Germinal center (tissue), 1 donor: ENCODE measurements at places on chromosomes 4 and X.

DNA sequence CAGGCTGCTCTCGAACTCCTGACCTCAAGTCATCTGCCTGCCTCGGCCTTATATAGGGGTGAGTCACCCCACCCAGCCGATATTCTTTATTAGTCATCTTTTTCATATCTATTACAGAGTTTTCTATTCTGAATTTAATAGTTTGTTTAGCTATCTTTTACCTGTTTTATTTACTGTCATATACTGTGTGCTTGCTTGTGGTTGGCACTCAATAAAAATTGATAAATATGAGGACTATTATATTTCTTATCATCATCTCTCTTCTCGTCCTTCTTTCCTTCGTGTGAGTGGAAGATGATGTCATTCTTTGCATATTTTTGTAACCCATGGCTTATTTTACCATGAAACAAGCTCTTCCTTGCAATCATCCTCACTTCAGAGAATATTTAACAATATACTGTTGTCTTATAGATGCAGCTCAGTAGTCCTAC, 265.5 kb downstream of the ARHGAP24 start:
- no peak for DNase-seq

- DNase-seq = no peak
These were observed 89.5 kb downstream of the PTTG2 start for GRCh38 chr4:38049545-38050170.

GRCh38 chr4:143282211-143282707, 54.4 kb upstream of the GAB1 start:
- no peak for DNase-seq

GRCh38 chrX:37871626-37872302, 24.4 kb upstream of the DYNLT3 start:
- no peak for DNase-seq

GRCh38 chr4:146510942-146511341, 10.8 kb downstream of the SLC10A7 start:
- DNase-seq = no peak

DNA sequence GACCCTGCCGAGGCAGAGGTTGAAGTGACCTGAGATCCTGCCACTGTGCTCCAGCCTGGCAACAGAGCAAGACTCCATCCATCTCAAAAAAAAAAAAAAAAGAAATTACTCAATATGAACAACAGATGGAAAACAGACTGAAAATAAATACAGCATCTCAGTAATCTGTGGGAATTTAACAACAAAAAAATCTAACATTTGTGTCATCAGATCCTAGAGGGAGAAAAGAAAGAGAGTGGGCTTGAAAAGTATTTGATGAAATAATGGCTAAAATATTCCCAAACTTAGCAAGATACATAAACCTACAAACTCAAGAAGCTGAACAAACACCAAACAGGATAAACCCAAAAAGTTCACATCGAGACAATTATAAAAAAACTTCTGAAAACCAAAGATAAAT, 84.7 kb downstream of the CENPC start:
- DNase-seq = no peak

DNA sequence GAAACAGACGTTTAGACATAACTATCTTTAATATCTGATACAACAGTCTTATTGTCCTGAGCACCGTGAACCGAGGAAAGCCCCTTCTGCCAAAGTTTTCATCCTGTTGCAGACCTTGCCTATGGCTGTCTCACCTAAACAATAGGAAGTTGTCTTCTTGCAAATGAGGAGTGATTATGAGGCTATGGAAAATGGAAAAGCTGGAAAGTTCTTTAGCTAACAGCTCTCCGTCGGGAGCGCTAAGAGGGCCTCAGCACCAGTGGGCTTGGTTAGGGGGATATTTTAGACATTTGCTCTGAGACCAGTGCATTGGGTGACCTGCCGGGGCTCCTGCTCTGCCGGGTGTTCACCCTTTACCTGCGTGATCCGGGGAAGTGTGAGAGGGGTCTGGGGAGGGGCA, 28.4 kb downstream of the TMEM131L start:
- DNase-seq = no peak

DNA sequence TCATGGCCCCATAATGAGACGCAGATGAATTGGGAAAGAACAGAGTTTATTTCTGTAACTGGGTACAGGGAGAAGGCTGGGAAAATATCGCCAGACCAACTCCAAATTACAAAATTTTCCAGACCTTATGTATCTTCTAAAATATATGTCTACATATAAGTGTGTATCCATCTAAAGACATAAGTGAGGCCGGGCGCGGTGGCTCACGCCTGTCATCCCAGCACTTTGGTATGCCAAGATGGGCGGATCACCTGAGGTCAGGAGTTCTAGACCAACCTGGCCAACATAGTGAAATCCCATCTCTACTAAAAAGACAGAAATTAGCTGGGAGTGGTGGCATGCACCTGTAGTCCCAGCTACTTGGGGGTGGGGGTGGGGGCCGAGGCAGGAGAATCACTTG, 11.7 kb upstream of the DHRSX start:
- no peak for DNase-seq

GRCh38 chr4:108384544-108384943, 215.8 kb upstream of the LEF1 start:
- DNase-seq = no peak

DNA sequence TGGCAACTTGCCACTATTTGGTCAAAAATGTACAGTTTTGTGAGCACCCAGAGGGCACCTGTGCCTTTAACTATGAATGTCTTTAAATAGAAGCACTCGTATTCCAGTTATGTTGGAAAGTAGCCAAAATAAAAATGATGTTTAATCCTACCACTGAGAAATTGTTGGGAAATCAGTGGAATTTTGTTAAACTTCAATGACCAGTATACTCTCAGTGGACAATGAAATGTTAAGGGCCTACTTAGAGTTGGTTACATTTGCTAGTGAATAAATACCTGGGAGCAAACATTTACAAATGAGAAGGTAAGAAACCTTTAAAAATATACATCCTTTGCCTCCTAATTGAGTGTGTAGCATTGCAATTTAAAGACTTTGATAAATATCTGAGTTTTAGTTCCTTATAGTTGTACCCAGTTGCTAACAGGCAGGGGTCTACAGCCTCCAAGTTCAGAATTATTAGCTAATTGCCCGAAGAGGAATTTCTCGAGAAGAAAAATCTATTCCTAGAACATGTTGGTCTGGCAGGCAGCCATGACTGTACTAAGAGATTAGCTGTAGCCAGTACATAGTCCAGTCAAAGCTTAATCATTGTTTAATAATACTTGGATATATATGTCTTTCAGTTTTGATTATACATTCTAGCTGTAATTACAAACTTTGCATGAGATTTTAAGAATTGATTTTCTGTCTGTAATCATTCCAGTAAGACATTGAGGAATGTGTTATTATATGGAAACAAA, 93.2 kb downstream of the IL1RAPL2 start:
- DNase-seq = no peak

DNA sequence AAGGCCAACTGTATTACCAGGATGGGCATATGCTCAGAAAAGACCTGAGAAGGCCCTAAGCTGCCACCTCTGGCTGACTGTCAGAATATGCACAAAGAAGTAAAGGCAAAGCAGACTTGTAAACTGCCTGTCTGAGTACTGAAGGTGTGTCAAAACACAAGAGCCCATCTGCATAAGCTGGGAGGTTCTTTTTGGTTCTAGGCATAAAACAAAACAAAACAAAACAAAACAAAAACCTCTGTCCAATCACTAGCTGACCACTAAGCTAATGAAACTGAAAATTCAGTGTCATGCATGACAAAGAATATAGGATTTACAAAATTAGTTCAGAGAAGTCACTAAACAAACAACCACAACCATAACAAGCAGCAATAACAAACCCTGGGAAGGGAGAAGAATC, 20.6 kb downstream of the SH3D19 start:
- DNase-seq = no peak

DNA sequence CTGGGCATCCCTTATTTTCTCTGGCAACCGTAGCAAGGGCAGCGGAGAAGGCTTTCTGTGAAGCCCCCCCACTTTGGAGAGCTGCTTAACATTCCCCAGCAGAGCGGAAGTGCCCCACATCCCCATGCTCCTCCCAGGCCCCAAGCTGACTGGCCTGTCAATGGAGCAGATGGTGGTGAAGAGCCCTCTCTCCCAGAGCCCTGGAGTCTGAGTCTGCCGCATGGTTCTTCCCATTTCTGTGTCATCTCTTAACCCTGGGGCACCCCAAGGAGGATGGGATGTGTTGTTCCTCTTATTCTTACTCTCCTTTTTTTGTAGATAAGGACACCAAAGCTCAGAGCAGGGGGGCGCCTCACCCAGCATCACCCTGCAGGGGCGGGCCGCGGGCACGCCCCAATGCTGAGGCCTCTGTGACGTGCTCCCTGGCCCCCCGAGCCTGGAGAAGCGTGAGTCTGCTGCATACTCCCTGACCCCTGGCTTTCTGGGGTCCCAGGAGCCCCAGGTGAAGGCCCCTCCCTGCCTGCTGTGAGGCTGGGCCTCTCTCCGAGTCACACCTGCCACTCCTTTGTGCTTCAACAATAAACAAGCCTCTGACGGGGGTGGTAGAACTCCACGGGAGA, 35.9 kb downstream of the ADRA2C start:
- DNase-seq = no peak

DNA sequence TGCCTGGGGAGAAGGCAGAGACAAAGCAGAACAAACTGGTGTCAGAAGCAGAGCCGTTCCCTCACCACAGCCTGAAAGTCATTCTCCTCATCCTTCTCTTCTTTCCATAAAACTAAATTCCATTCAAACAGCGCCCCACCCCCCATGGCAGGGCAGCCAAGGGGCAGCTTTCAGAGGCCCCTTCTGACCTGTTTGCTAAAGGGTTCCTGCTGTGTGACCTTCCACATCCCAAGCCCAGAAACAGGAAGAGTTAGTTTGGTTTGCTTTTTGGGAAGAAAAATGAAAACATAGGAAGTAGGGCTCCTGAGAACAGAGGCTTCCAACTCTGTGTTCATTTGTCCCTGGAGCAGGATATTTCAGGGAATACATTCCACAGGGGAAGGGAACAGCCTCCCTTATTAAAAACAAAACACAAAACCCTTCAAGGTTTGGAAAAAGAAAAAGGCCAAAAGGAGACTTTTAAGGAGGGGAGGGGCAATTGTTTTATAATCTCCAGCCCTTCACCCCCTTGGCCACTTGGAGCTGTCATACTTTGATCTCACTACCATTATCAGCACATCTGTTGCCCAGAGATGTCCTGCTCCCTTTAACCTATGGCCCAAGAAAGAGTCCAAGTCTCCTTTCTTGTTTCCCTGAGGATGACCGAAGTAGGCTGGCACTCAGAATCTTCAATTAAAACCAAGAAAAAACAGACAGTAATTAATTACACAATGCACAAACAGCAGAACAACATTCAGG, 25.3 kb downstream of the STARD8 start:
- DNase-seq = no peak

DNA sequence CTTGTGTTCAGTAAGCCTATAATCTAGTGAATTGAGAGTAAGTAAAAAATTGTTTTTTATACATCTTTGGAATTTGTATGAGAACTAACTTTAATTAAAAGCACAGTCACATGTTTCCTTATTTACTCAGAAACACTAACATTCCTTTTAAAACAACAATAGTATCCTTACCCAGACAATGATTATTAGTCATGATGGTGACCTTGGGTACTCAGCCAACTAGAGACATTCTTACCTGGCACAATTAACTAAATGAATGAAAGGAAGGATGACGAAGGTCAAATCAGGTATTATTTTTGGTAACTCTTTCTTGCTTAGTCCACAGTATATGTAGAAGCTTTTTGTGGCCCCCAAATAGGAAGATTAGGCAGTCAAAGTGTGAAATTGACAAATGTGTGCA, 901.0 kb downstream of the FAT4 start:
- no peak for DNase-seq

DNA sequence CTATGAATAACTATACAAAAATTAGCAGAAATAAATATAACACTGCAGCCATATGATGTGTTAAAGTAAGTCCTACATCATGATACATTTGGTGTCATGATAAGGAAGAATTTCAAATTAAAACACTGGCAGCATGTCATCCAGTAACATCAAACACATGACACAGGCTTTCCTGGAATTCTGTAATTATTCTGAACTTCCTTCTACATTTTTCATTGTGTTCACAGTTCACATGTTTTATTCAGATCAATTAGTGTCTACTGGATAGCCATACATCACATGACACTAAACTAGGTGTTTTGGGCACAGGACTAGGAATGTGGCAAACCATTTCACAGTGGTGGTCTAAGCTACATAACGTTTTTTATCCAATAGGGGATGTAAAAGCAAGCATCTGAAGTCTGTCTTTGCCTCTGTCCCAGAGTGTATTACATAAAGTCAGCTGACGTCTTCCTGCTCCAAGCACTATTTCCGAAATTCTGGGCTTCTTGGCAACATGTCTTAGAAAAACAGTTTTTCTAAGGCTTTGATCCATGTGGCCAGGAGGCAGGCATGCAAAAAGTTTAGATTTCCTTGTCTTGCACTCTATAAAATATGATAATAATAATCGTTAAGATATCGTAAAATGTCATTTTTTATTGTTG, 707.9 kb downstream of the CENPC start:
- DNase-seq = no peak

- DNase-seq = no peak
These were observed 218.6 kb upstream of the GK2 start for GRCh38 chr4:79626611-79627010.

- DNase-seq = peak; percentile 40
These were observed 277.5 kb upstream of the AGTR2 start for GRCh38 chrX:115892787-115893671.

DNA sequence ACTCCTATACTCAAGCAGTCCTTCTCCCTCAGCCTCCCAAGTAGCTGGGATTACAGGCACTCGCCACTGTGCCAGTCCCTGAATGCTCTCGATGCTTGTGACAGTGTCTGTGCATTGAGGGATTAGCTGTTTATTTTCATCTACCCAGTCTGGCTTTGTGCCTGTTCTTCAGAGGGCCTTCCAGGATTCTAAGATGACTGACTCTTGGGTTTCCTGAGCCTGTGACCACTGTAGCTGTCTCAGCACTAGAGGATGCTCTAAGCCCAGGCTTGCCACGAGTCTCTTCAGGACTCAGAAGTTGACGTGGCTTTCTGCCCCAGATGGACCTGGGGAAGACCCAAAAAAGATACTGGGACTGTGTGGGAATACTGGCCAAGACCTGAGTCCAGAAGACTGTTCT, 201.4 kb downstream of the ARHGAP10 start:
- DNase-seq = no peak

- DNase-seq = no peak
These were observed 441.1 kb upstream of the PCDH10 start for GRCh38 chr4:132707955-132708354.

DNA sequence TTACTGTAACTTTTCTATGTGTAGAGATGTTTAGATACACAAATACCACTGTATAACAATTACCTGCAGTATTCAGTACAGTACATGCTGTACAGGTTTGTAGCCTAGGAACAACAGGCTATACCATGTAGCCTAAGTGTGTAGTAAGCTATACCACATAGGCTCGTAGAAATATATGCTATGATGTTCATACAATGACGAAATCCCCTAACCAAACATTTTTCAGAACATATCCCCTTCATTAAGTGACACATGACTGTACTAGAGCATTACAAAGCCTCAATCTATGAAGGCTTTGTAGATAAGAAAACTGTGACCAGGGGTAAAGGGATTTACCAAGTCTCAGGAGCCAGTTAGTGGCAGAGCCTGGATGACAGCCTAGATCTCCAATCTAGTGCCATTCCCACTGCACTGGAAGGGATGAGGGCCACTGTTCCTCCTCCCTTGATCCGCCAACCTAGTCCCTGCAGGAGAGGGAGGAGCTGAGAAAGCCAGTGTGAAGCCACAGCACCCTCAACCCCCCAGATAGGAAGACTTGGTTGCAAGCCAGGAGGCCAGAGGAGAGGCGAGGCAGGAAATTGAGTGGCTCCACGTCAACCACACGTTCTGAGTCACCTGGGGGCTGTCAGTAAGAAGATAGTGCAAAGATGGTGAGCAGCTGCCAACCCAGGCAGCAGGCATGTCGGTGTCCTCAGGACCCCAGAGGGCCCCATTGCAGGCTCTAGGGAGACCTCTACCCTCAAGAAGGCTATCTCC, 227.7 kb downstream of the BCOR start:
- no peak for DNase-seq
